ENCODE measurements at places on chromosomes 2 and 18.

GRCh38 chr2:1641523-1641922 lies 102.8 kb downstream of the PXDN start:
- no peak for DNase-seq

DNA sequence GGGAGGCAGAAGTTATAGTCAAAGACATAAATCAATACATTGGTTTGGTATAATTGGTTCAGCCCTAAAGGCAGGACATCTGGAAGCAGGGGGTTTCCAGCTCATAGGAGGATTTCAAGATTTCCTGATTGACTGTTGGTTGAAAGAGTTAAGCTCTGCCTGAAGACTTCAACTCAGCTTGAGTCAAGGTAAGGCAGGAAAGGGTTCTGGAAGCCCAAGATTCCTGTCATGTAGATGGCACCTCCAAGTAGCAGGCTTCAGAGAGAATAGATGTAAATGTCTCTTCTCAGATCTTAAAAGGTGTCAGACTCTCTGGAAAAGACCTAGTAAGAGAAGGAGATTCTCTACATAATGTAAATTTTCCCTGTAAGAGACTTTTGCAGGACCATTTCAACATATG lies 335.3 kb downstream of the RIT2 start:
- DNase-seq, result no peak

DNA sequence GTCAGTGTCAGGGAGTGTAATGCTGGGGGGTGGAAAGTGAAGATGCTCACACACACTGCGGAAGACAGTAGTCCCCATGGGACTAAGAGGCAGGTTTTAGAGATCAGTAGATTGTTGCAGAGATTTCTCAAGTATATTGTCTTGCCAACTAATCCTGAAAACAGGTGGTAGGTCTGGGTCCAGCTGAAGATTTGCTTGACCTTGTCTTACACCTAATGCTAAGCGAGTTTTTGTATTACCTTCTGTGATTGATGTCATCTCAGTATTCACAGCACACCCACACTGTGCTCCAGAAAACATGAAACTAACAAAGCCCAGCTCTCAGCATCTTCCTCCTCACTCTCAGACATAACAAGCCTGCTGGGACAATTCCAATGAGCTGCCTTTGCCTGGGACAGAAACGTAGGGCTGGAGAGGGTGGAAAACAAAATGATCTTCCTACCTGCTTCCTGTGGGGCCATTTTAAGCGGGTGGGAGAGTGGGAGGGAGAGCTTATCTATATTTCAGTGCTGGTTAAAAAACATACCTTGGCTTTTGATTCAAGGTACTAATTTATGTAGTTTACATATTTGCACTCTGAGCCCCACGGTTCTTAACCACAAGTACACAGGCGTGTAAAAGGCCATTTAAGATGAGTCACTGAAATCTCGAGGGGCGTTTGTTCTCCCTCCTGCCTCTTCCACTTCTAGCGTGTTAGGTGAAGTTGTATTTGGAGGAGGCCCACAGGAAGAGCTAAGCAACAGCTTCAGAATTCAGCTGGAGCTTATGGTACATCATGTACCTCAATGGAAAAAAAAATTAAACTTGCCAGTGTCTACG lies 23.1 kb upstream of the RBMS1 start:
- peak; percentile 24 for DNase-seq

- DNase-seq, result no peak
Observed at GRCh38 chr2:60505880-60506260, 47.6 kb downstream of the BCL11A start.

- DNase-seq, result no peak
Observed at GRCh38 chr2:216188956-216189355, 79.8 kb downstream of the XRCC5 start.

GRCh38 chr2:54191361-54192135 lies 64.5 kb downstream of the TSPYL6 start:
- no peak for DNase-seq

GRCh38 chr18:4017480-4017879 lies 437.6 kb downstream of the DLGAP1 start:
- DNase-seq, result no peak

DNA sequence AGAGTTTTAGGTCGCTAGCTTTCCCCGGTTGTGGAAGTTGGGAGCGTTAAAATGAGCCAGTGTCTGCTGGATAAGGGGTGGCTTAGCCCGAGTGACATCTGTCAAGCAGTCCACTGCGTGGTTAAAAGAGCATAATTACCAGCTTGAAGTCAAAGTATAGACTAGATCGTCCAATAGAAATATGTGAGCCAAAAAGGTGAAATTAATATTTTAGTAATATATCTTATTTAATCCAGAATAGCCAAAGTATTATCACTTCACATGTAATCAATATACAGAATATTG lies 654 bp downstream of the COMMD1 start:
- DNase-seq, result no peak

- no peak for DNase-seq
Observed at GRCh38 chr2:74702001-74702715, 48.1 kb downstream of the SEMA4F start.

DNA sequence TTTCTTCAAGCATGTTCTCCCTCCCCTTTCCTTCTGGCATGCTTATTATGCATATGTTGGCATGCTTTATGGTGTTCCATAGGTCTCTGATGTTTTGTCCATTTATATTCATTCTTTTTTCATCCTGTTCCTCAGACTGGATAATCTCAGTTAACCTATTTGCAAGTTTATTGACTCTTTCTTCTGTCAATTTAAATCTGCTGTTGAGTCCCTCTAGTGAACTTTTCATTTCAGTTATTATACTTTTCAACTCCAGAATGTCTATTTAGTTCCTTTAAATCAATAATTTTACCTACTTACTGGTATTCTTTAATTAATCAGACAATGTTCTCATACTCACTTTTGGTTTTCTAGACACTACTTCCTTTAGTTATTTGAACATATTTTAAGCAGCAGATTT lies 101.2 kb downstream of the GALNT14 start:
- DNase-seq, result no peak

DNA sequence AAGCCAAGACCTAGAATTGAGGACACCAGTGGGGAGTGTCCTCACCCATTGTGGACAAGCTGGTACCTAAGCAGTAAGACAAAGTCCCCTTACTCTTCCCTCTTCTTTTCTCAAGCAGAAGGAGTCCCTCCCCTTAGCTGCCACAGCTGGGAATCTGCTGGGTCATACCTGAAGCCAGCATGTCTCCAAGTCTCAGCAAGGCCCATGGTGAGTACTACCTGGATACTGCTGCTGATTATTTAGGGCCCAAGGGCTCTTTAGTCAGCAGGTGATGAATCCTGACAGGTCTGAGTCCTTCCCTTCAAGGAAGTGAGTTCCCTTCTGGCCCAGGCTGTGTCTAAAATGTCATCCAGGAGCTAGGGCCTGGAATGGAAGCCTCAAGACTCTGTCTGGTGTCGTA lies 198.6 kb upstream of the STK17B start:
- no peak for DNase-seq

- no peak for DNase-seq
Observed at GRCh38 chr18:12703664-12704063, 822 bp downstream of the PSMG2 start.

DNA sequence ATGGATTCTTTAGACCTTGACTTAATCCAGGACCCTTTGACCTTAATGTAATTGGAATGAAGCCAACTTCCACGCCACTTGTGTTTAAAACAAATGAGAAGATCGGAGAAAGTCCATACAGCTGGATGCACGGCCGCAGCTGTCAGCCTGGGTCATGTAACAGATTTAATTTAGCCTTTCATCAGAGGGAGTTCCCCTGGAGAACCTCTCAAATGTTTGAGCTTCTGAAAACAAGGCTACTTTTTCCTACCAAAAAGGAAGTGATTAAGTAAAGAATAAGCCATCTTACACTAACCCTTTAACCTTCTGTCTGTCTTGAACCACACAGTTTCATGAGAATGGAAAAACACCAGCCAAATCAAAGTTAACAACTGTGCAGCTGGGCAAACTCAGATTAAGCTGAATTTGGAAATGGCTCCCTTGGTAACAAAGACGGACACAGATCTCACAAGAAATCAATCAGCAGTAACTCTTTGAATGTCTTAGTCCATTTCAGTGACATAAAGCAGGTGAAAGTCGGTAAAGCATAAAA lies 103.6 kb downstream of the DOCK10 start:
- no peak for DNase-seq

GRCh38 chr2:75342504-75343175 lies 143.3 kb upstream of the TACR1 start:
- no peak for DNase-seq

DNA sequence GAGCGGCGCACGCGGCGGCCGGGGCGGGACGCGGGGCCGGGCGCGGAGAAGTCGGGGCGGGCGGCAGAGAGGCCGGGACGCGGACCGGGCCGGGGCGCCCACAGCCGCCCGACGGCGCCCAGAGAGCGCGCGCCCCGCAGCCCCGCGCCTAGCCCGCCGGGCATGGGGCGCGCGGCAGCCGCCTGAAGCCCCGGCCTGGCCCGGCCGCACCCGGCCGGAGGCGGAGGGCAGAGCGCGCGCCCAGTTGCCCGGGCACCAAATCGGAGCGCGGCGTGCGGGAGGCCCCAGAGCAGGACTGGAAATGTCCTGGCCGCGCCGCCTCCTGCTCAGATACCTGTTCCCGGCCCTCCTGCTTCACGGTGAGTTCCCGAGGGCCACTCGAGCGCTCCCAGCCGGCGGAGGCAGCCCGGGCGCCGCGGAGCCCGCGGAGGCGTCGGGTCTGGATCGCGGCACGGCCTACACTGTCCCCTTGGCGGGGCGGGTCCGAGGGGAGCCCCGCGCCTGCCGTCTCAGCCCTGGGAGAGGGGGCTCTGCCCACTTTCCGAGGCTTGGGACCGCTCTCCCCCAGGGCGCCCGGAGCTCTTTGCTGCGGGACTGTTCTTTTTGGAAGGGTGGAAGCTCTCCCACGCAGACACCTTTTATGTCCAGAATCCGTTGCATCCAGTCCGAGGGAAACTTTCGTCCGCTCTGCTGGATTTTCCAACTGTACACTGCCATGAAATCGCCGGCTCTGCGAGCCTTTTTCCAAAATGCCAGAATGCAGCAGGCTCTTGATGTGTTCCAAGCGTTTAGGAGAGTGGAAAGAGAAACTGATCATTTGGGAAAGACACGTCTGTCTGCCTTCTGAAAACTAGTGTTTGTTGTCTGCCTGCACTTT lies 484 bp downstream of the APCDD1 start:
- DNase-seq, result no peak

DNA sequence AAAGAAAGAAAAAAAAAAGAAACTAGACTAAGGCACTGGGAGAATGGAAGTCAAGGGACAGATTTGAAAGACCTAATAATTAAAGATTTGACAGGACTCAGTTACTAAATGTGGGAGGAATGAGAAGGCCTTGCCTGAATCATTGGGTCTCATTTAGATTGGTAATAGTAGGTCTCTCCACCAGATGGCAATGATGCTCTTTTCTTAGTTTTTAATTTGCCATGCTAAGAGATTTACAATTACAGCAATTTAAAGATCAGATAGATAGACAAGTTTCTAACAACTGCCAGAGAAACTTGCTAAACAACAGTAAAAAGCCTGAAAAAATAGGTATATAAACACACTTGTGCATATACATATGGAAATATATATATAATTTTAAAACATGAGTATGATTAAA lies 153.0 kb downstream of the TMEM247 start:
- DNase-seq, result no peak

DNA sequence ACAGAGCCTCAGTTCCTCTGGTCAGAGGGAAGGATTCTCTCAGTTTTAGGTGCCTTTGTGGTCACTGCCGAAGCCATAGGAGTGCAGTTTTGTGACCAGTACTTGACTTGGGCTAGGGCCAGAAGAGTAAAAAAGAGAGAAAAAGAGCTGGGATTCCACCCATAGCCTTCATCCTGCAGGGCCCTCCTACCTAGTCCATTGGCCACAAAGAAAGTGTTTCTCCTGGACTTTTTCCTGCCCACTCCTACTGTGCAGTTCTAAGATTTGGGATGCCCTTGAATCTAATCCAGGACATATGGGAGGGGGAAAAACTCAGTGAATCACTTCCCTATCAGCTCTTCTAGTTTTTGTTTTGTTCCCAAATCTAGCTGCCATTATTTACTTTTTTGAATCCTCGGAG lies 26.0 kb downstream of the FAM117B start:
- DNase-seq, result no peak

DNA sequence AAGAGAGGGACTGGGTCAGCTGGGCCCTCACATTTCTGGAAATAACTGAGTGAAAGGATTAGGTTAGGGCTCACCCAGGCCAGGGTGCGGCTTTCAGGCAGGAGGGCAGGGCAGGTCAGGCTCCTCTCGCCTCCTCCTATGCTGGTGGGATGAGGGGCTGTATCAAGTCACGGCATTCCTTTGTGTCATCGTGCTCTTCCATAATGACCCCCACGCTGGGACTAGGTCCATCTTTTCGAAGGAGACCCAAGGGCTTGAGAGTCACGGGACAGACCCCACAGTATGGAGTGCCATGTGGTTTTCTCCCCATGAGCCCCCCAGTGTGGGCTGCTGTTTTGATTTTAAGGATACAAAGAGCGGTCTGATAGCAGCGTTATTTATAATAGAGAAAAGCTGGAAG lies 137.8 kb upstream of the COPS8 start:
- no peak for DNase-seq

- DNase-seq, result no peak
Observed at GRCh38 chr2:220503431-220503830, 876.0 kb downstream of the SLC4A3 start.

DNA sequence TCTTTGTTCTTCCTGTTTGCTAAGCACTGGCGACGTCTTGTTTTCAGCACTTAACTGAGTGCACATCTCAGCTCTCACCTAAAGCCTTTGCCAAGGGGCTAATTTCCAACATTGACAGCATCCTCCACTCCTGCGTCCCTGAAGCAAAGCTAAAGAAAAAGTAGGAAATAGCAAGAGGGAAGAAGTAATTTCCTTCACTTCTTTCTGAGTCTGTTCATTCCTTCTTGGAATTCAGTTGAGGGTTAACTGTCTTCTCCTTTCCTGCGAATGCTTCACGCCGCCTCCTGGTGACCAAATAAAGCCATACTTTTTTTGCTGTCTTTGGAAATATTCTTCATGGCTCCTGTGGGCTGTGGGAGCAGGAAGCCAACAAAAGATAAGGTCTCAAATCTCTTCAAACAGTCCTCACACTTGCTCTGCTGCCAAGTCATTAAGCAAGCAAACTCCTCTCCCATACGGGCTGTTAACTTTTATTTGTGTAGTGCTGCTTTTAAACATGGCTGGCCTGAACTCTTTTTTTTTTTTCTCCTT lies 100.9 kb downstream of the DPP10 start:
- no peak for DNase-seq

DNA sequence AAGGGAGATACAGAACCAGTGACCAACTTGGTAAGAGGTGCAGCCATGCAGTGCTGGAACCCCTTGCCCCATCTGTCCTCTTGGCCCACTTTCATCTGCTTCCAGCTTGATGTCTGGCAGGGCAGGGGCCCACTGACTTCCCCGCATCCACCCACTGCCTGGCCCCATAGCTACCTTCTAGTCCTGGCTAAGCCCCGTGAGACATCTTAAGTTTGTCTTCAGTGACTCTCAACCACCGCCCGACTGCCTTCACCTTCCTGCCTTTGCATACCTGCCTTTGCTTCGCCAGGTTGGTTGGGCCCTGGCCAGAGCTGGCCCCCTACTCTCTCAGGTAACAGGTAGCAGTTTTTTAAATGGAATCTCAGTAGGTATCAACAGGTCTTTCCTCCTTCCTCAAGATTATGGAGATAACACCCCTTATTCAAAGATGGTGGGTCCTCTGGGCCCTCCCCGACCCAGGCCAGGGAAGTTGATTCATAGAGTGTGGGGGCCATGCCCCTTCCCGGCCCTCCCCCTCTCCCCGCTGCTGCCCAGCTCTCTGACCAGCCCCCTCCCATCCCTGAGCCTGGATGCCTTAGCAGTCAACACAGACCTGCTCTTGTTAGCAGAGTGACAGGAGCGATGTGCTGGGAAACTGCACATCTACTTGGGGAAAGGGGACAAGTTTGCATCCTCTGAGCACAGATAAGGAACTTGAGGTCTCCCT lies 2.8 kb downstream of the ARID5A start:
- DNase-seq, result peak; percentile 37

- no peak for DNase-seq
Observed at GRCh38 chr2:218280260-218280870, 10.0 kb downstream of the PNKD start.

All from CD4-positive, alpha-beta T cell treated with Interleukin-6 for 4 hours (primary cell).